ENCODE measurements at places on chromosomes 13 and 19. TPM values are rescaled to one million over a fixed set of nuclear protein-coding genes. Genes with fewer than 3 reads are reported as not detected.

The C3 gene
- total RNA-seq = 3,831 TPM

The GZMM gene
- total RNA-seq = 2.8 TPM

GRCh38 chr19:51651216-51651846 is 4.7 kb upstream of the SIGLEC14 start:
- no peak for DNase-seq

GRCh38 chr13:36872621-36873020 is 47.4 kb downstream of the SMAD9 start:
- no peak for DNase-seq

GRCh38 chr13:30332456-30333143 is 25.2 kb upstream of the KATNAL1 start:
- no peak for DNase-seq

GRCh38 chr19:15014579-15014978 is 34.7 kb upstream of the CASP14 start:
- DNase-seq = no peak

DNA sequence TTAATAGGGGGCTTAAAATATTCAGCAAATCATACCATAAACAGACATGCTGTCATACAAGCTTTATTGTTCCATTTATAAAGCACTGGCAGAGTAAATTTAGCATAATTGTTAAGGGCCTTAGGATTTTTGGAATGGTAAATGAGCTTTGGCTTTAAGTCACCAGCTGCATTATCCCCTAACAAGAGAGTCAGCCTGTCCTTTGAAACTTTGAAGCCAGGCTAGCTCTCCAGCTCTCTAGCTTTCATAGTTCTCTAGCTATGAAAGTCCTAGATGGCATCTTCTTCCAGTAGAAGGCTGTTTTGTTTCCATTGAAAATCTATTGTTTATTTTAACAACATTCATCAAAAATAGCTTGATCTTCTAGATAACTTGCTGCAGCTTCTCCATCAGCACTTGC is 420.8 kb upstream of the GPC6 start:
- no peak for DNase-seq
